ENCODE measurements at places on chromosomes 7 and 10.

DNA sequence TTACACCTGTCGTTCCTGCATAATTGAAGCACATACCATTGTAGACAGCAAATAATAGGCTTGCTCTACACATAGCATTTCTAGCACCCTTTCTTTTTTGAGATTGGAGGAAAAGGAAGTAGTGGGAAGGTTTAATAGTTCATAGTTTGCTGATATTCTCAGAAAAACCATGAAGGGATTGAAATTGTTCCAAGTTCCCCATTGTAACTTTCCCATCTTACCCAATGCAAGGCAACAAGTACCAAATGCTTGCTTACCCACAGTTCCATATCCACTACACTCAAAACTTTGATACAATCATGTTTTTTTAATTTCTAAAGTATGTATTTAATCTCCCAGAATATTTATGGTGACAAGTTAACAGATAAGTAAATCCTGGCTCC is 13.8 kb downstream of the CYP3A5 start:
- DNase-seq = no peak

DNA sequence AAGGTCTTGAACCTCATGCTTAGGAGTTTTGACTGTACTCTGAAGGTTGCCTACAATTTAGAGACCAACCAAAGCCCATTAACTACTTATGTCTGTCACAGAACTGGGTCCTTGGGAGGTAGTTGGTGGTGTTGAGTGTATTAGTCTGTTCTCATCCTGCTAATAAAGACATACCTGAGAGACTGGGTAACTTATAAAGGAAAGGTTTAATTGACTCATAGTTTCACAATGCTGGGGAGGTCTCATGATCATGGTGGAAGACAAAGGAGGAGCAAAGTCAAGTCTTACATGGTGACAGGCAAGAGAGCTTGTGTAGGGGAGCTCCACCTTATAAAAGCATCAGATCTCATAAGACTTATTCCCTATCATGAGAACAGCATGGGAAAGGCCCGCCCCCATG is 319.6 kb upstream of the ZMIZ1 start:
- DNase-seq = no peak

- DNase-seq = peak; percentile 90
Observed at GRCh38 chr10:76576276-76576962, 1061.2 kb downstream of the KCNMA1 start.

DNA sequence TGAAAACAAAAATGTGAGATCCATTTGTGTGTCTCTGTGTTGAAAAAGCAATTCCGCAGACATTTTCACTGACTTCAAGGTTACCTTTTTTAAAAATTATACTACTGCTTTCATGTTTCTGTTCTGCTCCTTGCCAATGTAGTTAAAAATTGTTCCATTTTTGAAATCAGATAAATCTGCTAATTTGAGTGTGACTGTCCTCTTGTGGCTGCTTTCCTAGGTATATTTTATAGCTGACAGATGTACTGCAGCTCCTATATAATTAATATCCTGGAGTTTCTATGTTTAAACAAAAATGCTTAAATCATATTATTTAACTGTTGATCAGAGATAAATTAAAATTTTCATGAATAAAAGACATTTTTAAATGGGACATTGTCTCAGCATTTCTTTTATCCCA is 177.6 kb upstream of the LRRTM3 start:
- DNase-seq = no peak

DNA sequence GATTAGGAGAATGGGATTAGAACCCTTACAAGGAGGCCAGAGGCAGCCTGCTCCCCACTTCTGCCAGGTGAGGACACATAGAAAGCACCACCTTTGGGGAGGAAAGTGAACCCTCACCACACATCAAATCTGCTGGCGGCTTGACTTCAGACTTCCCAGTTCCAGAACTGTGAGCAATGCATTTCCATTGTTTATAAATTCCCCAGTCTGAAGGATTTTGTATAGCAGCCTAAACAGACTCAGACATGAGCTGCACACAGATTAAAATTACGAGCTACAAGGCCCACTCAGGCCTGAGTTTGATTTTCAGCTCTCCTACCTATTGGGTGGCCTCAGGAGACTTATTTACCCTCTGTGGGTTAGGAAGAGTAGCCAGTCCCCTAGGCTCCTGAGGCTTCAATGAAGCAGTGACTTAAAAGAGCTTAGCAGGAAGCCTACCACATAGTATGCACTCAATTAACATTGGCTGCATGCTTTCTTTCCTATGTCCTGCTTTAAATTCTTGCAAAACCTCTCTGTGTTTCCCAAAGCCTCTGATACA is 350.7 kb upstream of the ZMIZ1 start:
- DNase-seq = peak; percentile 46

GRCh38 chr10:124660404-124661125 is 83.6 kb downstream of the FAM53B start:
- no peak for DNase-seq
